Coronary artery (tissue), 2 donors: ENCODE measurements at places on chromosomes 12 and 14.
A peak's percentile ranks its signal among the peaks of the same experiment; 100 is the strongest.

DNA sequence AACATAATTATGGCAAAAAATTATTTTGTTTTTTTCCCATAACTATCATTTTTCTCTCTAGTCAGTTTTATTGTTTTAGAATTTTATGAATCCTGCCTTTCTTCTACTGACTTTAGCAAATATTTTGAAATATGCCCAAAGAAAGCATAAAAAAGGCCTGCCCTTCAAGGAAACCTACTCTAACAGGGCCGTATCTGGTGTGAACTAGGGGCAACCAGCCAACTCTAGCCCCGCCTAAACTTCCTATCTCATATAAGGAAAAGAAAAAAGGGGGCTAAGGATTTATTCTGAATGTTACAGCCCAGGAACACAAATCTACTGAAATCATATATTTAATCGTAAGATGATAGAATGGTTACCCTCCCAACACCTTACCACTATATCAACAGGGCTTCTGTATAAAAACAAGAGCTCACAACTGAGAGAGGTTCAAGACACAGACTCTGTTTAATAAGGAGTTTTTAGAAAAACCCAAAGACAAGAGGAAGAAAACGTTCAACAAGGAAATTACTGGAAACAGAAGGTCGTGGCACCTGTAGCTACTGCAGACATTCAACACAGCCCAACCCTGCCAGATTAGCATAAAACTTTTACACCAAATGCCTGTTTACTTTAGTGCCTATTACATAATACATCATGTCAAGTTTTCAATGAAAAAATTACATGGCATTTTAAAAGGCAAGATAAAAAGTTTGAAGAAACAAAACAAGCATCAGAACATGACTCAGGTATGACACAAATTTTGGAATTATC lies 12.9 kb upstream of the EPYC start:
- no peak for DNase-seq

DNA sequence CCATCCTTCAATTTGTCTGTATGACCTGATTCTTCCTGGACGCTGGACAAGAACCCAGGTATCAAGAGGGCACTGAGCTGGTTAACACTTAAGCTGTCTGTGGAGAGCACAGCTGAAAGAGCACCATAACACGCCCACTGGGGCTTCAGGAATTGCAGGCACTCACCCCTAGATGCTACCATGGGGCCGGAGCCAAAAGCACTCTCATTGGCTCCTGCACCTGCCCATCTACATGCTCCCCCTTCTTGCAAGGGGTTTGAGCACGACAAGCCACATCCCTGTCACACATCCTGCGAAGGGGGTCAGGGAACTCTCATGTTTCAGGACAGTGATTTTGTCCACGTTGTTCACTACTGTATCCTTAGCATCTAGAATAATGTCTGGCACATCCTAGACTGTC lies 35.1 kb upstream of the TBC1D15 start:
- no peak for DNase-seq

GRCh38 chr14:22088614-22089342 lies 415.2 kb upstream of the OR4E1 start:
- no peak for DNase-seq

- no peak for DNase-seq
These were observed 137.8 kb downstream of the SAMD4A start for GRCh38 chr14:54704768-54705167.

- DNase-seq, result no peak
These were observed 58.0 kb upstream of the CCDC175 start for GRCh38 chr14:59634617-59635016.

DNA sequence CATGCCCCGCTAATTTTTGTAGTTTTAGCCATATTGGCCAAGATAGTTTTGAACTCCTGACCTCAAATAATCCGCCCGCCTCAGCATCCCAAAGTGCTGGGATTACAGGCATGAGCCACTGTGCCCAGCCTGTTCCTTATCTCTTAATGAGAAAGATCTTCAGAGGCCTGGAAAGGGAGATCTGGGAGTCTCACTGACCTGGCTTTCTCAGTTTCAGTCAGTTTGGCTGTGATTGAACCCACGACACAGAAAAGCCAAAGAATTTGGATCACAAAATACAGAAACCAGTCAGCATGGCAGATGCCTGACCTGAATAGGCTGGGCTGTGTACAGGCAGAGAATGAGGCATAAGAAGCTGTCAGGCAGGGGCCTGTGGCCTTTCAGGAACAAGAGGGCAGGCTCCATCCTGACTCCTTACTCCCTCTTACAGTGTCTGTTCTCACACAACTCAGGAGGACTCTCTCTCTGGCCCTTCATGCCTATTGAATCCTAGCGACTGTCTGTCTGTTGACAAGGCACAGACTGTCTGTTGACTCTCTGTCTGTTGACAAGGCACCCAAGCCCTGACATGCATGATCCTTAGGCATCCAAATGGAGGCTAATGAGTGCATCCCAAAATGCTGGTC lies 366.5 kb upstream of the CCDC196 start:
- no peak for DNase-seq

GRCh38 chr14:36661506-36662257 lies at the start of gene PAX9:
Gene PAX9 (plus strand): TSS chr14:36661860. CDS start chr14:36662090, 230 bp downstream.
- DNase-seq, result no peak

- no peak for DNase-seq
These were observed 203.8 kb upstream of the RGS6 start for GRCh38 chr14:71728386-71728785.

DNA sequence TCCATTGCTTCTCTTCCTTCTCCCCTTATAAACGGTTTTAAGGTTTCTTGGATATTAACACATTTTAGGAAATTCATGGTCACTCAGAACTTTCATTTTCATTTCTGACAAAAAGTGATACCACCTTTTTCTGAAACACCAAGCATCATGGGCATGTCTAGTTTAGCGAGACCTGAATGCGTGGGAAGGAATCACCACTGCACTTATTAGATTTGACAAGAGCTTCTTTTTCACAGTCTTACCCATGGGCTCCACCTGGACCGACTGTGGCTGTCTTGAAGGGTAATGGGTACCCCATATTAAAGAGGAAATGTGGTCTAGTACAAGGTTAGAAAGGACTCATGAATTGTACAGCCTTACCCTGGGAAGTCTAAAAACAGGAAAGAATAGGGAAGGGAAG lies 95.4 kb downstream of the KCNK10 start:
- DNase-seq, result no peak

- DNase-seq, result no peak
These were observed 48.5 kb downstream of the TBK1 start for GRCh38 chr12:64500394-64500793.

GRCh38 chr14:76961631-76962302 lies 66.7 kb downstream of the IRF2BPL start:
- DNase-seq, result peak; percentile 91

GRCh38 chr12:54956818-54957641 lies 27.5 kb downstream of the TESPA1 start:
- no peak for DNase-seq

GRCh38 chr14:103931422-103931821 lies 3.2 kb downstream of the TDRD9 start:
- DNase-seq, result no peak

DNA sequence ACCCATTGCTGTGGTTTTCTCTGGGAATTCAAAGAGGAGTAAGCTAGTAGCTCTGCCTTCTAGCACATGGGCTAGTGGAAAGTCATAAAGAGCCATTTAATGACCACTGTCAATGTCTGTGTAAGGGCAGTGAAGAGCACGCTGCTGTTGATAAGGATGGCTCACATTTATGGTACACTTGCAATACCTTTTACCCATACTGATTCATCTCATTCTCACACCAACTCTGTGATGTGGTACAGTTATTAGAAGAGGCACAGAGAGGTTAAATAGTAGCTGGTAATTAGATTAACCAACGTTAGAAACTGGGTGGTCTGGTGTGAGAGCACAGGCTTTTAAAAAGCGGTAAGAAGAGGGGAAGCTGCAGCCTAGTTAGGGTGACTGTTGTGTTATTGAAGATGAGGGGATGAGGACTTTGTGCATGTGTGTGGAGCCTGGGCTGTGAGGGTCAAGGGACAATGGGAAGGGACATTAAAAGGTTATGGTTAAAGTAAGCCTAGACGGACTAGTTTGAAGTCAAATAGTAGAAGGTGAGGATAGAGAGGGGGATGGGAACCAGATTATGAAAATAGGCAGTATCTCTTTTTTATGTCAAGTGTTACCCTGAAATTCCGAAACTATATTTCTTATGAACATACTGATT lies 25.2 kb downstream of the RASSF3 start:
- DNase-seq, result no peak
